ENCODE measurements at places on chromosomes 16 and 17. TPM values are rescaled to one million over a fixed set of nuclear protein-coding genes. Genes with fewer than 3 reads are reported as not detected.

The OR4D1 gene
- not detected for total RNA-seq

The TOX3 gene
- total RNA-seq, result 4.1 TPM

The GPT2 gene
- total RNA-seq, result 4.8 TPM

The QRICH2 gene
- total RNA-seq, result 4.5 TPM

The RND2 gene
- total RNA-seq, result 0.53 TPM

The NPIPB8 gene
- 2.7 TPM for total RNA-seq

The KATNB1 gene
- 18.0 TPM for total RNA-seq

The CORO7 gene
- 58.5 TPM for total RNA-seq

The RASD1 gene
- 24.6 TPM for total RNA-seq

The DNAAF1 gene
- total RNA-seq, result 18.8 TPM

The HASPIN gene
- 0.68 TPM for total RNA-seq

The UNC45B gene
- 0.77 TPM for total RNA-seq

The CACNG3 gene
- total RNA-seq, result not detected

The SCN4A gene
- total RNA-seq, result 0.18 TPM

The VTN gene
- total RNA-seq, result 1.3 TPM

The HSPB9 gene
- total RNA-seq, result not detected

The PROCA1 gene
- 4.4 TPM for total RNA-seq

The SLC5A11 gene
- 0.27 TPM for total RNA-seq

The PPP1R1B gene
- total RNA-seq, result 23.9 TPM

The MAF gene
- total RNA-seq, result 60.0 TPM

The PIMREG gene
- 0.62 TPM for total RNA-seq

The MLKL gene
- 36.7 TPM for total RNA-seq

The SDR42E1 gene
- 8.4 TPM for total RNA-seq

The ZKSCAN2 gene
- total RNA-seq, result 5.1 TPM

The SLC2A4 gene
- 1.1 TPM for total RNA-seq

The TEDC2 gene
- 0.68 TPM for total RNA-seq

The C17orf78 gene
- total RNA-seq, result not detected

The C1QTNF8 gene
- total RNA-seq, result not detected

The FAM117A gene
- total RNA-seq, result 16.4 TPM

The SALL1 gene
- not detected for total RNA-seq

The DNASE1 gene
- total RNA-seq, result 14.3 TPM

The PARN gene
- 35.7 TPM for total RNA-seq

The ZG16B gene
- 4.5 TPM for total RNA-seq

The ABCA9 gene
- 14.6 TPM for total RNA-seq

The LRRC75A gene
- 3.8 TPM for total RNA-seq

The ZNF500 gene
- 13.4 TPM for total RNA-seq

The C16orf95 gene
- total RNA-seq, result 3.0 TPM

The CCDC92B gene
- total RNA-seq, result 0.12 TPM

The USP43 gene
- 6.8 TPM for total RNA-seq

The CTRB2 gene
- 0.44 TPM for total RNA-seq

The GALR2 gene
- total RNA-seq, result not detected

The MEIOB gene
- not detected for total RNA-seq

The PSMD7 gene
- total RNA-seq, result 59.0 TPM

Measured in lower lobe of right lung (tissue), 2 donors.